WERI-Rb-1 (cell line): ENCODE measurements at places on chromosomes 4 and X.

DNA sequence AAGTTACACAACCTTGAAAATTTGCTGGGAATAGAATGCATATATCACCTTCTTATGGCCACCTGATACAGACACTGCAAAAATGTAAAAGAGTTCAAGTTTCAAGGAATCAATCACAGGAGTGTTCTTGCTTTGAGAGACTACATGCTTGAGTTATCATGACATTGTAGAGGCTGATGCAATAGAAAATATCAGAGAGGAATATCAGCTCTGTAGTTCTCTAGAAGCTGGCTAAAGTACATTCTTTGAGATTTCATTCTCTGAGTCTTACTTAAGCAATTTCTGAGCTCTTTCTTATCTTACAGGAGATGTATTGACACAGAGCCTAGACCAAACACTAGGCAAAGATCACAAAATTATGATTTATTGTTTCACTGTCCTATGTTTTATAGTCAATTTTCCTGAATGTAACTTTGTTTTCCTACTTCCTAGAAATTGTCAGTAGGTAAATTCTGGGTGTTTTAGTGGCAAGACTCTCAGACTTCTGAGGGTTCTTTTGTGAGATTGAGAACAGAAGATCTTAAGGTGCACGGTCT is 152.1 kb upstream of the HPGD start:
- DNase-seq = no peak

- DNase-seq = no peak
Observed at GRCh38 chr4:87071401-87071800, 136.6 kb downstream of the AFF1 start.

- no peak for DNase-seq
Observed at GRCh38 chr4:34035225-34035624, 2209.1 kb downstream of the ARAP2 start.

DNA sequence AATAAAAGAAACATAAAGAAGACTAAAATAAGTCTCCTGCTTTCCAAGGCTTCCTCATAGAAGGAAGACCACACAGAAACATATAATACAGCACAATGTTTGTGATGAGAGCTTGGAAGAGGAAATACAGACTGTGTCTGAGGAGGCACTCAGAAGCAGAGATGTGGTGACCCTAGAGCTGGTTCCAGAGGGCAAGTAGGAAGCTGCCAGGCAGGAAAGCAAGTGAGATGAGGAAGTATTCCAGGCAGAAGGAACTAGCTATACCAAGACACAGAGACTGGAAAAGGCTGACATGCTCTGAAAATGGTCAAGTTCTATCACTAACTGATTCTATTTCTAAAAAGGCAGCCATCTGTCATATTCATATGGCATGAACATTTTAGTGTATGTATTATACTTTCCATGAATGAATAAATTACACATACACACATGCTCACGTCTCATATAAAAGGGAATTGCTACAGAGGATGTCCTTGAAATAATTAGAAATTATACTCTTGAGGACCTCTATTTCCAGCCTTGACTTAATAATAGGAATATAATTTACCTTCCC is 16.6 kb upstream of the HSFX2 start:
- no peak for DNase-seq

- no peak for DNase-seq
Observed at GRCh38 chr4:107572281-107572680, 147.8 kb downstream of the PAPSS1 start.

GRCh38 chrX:151722241-151722846 is 6.5 kb downstream of the FATE1 start:
- DNase-seq = peak; percentile 67

- DNase-seq = no peak
Observed at GRCh38 chr4:84917869-84918600, 48.5 kb downstream of the WDFY3 start.

GRCh38 chr4:5366009-5366386 is 314.7 kb downstream of the STK32B start:
- DNase-seq = no peak

DNA sequence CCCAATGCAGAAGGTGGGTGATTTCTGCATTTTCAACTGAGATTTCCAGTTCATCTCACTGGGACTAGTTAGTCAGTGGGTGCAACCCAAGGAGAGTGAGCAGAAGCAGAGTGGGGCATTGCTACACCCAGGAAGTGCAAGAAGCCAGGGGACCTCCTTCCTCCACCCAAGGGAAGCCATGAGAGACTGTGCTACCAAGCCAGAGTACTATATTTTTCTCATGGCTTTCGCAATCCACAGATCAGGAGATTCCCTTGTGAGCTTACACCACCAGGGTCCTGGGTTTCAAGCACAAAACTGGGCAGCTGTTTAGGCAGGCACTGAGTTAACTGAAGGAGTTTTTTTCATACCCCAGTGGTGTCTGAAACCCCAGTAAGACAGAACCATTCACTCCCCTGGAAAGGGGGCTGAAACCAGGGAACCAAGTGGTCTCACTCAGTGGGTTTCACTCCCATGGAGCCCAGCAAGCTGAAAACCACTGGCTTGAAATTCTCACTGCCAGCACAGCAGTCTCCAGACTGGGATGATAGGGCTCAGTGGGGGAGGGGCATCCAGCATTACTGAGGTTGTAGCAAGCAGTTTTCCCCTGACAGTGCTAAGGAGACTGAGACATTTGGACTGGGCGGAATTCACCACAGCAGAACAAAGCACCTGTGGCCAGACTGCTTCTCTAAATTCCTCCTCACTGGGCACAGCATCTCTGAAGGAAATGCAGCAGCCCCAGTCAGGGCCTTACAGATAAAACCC is 903.4 kb downstream of the TECRL start:
- DNase-seq = peak; percentile 11

GRCh38 chr4:105632599-105632998 is 75.9 kb downstream of the INTS12 start:
- DNase-seq = no peak

DNA sequence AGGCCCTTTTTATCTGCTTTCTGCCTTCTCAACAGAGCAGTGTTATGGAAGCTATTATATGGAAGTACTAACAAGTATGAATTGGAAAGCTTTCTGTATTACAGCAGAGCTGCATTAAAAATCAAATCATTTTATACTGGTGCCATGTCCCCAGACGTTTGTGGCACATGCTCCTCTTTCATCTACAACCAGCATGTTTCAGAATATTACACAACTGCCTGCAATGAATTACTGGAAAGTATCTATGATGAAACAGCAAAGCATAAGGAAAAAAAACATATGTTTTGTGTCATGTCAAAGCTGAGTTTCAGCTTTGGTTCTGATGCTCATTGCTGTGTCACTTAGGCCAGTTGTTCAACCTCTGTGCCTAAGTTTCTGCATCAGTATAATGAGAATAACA is 576.8 kb downstream of the GBA3 start:
- DNase-seq = no peak

- DNase-seq = no peak
Observed at GRCh38 chrX:131739823-131740222, 195.9 kb downstream of the OR13H1 start.

DNA sequence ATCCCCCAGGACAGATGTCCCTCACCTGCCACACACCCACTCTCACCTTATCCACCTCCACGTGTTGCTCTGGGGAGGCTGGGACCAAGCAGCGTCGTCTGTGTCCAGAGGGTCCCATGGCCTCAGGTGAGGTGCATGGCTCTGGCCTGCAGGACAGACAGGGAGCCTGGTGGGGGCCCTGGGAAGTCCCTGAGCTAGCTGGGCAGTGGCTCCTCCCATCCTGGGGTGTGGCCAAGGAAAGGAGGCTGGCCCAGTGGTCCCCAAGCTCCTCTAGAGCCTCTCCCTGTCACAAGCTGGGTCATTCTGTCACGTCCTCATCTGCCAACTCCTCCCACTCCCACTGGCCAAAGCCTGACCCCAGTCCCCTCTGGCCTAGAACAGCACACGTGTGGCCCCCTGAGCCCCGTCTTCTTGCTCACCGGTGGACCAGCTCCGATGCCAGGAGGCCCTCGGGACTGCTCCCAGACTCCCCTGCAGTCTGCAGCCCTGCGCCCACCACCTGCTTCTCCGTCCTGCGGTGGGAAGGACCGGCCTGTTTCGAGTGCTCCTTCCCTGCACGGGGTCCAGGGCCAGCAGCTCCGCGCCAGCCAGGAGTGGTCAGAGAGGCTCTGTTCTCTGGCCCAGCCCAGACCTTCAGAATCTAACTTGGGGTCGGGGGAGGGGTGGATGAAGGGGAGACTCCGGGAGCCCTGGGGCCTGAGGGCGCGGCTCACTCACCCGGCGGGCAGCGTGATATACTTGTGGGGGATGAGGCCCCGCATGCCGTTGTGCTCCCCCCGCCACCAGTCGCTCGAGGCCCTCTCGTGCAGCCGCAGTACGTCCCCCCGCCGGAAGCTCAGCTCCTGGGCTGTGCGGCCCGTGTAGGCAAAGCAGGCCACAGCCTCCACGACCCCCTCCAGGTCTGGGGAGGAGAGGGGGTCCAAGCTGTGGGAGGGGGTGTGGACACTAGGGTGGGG is 4.8 kb downstream of the AVPR2 start:
- DNase-seq = peak; percentile 85

GRCh38 chr4:786861-787300 is 39.0 kb downstream of the CPLX1 start:
- DNase-seq = no peak

- no peak for DNase-seq
Observed at GRCh38 chr4:142406917-142407501, 439.1 kb downstream of the INPP4B start.

DNA sequence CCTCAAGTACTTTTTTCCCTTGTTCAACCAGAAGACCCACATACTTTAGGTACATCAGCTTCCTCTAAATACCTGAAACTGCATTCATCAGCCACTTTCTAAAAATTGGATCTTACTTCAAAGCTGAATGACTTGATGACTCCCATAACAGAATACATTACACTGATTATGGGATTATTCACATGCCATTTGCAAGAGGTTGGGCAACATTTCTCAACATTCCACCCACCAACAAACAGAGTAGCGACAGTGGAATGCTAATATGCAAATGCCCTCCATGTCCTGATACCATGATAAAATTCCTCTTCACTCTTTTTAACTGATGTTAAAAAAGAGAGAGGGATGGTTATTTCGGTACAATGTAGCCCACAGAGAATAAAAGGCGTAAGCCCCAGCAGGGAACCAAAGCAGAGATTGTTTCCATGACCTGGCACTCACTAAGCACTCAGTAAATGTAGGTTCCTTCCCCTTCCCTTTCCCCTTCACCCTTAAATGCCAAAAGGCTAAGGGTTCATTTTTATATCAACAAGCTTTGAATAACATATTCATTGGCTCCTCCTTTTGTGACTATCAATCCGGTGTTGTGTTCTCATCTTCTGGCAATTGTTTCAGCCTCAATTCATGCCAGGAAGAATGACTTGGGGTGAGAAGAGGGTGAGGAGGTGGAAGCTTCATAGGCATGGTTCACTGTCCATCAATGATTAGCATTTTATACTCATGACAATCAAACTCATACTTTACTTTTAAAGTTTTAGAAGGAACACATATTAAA is 317.2 kb downstream of the DHX15 start:
- DNase-seq = no peak

GRCh38 chr4:1793496-1793840 is 375 bp downstream of the FGFR3 start:
- peak; percentile 58 for DNase-seq

DNA sequence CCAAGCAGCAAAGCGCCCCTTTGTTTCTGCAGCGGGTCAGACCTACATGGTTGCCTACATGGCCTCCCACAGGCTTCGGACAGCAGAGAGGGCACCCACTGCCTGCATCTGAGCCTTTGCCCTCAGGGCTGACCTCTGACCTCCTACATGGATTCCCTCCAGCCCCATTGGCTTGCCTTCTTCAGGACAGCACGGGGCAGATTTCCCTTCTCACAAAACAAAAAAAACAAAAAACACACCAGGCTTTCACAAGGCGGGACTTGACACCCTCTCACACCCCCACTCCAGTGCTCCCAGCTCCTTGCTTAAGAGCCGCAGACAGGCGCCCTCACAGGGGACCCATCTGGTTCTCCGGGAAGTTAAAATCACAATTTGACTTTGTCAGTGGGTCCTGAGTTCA is 32.9 kb downstream of the ZFYVE28 start:
- no peak for DNase-seq

- peak; percentile 52 for DNase-seq
Observed at GRCh38 chr4:138707746-138708677, 307.6 kb upstream of the NOCT start.

- DNase-seq = no peak
Observed at GRCh38 chr4:101014417-101014816, 332.9 kb downstream of the PPP3CA start.

DNA sequence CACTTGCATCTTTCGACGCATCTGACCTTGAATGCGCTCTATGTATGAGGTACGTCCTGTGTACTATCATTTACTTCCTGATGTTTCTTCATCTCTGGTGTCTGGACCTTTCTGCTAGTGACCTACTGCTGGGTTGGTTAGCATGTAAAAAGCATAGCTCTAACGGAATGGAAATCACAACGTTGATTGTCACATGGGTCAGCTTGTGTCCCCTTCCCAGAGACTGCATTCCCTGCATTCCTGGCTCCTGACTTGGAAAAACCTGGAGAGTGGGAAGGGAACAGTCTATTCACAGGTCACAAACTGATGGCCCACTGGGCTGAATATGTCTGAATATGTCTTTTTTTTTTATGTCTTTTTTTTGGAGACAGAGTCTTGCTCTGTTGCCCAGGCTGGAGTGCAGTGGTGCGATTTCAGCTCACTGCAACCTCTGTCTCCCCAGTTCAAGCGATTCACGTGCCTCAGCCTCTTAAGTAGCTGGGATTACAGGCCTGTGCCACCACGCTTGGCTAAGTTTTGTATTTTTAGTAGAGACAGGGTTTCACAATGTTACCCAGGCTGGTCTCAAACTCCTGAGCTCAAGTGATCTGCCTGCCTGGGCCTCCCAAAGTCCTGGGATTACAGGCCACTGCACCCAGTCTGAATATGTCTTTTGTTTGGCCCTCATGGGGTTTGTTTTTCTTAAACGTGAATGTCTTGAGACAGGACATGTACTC is 16.3 kb downstream of the LONRF3 start:
- no peak for DNase-seq

GRCh38 chr4:124931050-124931449 is 218.5 kb upstream of the ANKRD50 start:
- no peak for DNase-seq

DNA sequence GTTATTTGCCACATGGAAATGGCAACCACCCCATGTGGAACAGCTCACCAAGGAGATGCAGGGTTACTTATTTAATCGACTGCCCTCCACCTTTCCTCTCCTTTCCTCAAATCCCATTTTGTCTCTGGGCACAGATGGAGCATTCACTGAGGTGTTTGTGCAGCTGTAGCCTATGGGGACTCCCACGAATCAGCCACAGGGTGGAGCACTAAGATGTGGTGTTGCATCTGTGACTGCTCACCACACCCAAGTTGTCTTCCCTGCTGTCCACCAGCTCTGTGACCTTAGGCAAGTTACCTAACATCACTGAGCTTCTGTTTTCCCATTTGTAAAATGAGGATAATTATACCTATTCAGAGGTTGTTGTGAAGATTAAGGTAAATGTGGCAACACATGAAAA is 252.4 kb upstream of the CPEB2 start:
- DNase-seq = peak; percentile 76

DNA sequence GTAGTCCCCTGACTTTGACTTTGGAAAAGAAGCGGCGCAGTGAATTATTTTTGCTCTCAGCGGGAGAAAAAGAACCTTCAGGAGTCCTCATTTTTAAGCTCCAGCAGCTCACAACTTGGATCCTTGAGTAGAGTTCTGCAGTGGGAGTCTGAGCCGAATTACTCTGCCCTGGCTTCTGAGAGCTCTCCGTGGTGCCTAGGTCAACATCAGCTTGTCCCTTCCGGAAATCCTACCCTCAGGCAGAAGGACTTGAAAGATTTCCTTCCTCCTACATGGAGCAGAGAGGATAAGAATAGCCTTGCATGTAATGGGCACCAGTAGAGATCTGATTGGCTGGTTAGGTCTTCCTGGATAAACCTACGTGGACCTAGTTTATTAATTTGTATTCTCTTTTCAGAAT is 549.7 kb upstream of the TENM3 start:
- no peak for DNase-seq

GRCh38 chr4:83536362-83537272 is 709 bp downstream of the GPAT3 start:
- peak; percentile 16 for DNase-seq
